ENCODE measurements at places on chromosomes 6 and 20. TPM values are rescaled to one million over a fixed set of nuclear protein-coding genes. Genes with fewer than 3 reads are reported as not detected.

GRCh38 chr20:48326868-48327267 lies 500.9 kb downstream of the PREX1 start:
- no peak for DNase-seq
- H3K27ac ChIP-seq, result no peak overlapping the region
- no peaks in the 10 kb centered on the region for H3K36me3 ChIP-seq
- no peak overlapping the region for H3K4me3 ChIP-seq
- no peaks in the 10 kb centered on the region for H3K27me3 ChIP-seq
- H3K4me1 ChIP-seq, result no peaks in the 10 kb centered on the region

The MUC21 gene
- not detected for total RNA-seq

DNA sequence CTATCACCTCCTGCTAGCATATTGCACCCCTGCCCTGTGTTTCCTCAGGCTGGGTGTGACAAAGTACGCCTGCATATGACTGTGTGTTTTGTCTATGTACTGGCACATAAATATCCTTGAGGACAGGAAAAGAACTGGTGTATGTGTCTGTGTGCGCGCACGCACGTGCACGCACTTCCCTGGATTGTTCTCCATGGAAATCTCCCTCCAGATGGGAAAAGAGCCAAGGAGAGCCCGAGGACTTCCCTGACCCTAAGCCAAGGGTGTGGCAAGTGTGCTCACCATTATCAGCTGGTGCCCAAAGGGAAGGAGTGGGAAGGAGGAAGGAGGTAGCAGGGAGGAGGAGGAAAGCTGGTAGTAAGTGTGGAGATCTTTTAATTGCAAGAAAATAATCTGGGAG lies 117.6 kb downstream of the HIVEP2 start:
- no peak overlapping the region for H3K27ac ChIP-seq
- no peak for DNase-seq
- H3K4me3 ChIP-seq, result no peak overlapping the region
- peaks cover 36% of the 10 kb centered on the region for H3K4me1 ChIP-seq

The FERMT1 gene
- 0.78 TPM for total RNA-seq

The PLN gene
- 11.0 TPM for total RNA-seq

DNA sequence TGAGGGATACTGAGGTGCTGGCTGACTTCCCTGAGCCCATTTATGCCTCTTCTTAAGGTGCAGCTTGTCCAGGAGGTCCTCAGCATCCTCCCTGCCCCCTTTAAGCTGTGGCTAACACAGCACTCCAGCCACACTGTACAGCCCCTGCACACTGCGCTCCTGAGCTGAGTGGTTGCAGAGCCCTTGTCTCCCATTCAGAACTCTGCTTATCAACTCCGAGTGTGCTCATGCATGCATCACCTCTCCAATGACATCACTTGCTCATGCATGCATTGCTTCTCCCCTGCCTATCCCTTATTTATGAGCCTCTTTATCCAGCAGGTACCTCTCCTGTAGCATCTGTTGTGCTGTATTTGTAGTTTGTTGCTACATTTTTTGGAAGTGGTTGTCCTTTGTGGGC lies 124.6 kb downstream of the AIG1 start:
- DNase-seq, result no peak
- H3K36me3 ChIP-seq, result no peaks in the 10 kb centered on the region
- H3K4me1 ChIP-seq, result no peaks in the 10 kb centered on the region
- H3K27me3 ChIP-seq, result no peaks in the 10 kb centered on the region
- H3K4me3 ChIP-seq, result no peak overlapping the region

The CGA gene
- not detected for total RNA-seq

All from tibial nerve (tissue), 4 donors.